Testis (tissue), 5 donors: ENCODE measurements at places on chromosomes 2 and 18. TPM values are rescaled to one million over a fixed set of nuclear protein-coding genes. Genes with fewer than 3 reads are reported as not detected.
A peak's percentile ranks its signal among the peaks of the same experiment; 100 is the strongest.

NIF3L1 gene
- 45.9 TPM for total RNA-seq

PSMA8 gene
- total RNA-seq = 20.1 TPM

TPO gene
- total RNA-seq = 5.6 TPM

- H3K4me3 ChIP-seq = no peak overlapping the region
- H3K27ac ChIP-seq = peak overlapping the region; percentile 81
- peaks cover 41% of the 10 kb centered on the region for H3K4me1 ChIP-seq
- no peaks in the 10 kb centered on the region for H3K27me3 ChIP-seq
- H3K36me3 ChIP-seq = no peaks in the 10 kb centered on the region
These were observed 168.2 kb downstream of the ZEB2 start for GRCh38 chr2:144351687-144352086.

- no peak overlapping the region for H3K27ac ChIP-seq
- no peaks in the 10 kb centered on the region for H3K4me1 ChIP-seq
- DNase-seq = no peak
These were observed 33.0 kb upstream of the IER3IP1 start for GRCh38 chr18:47209171-47209570.

- DNase-seq = no peak
- H3K27ac ChIP-seq = no peak overlapping the region
- no peaks in the 10 kb centered on the region for H3K27me3 ChIP-seq
- H3K36me3 ChIP-seq = no peaks in the 10 kb centered on the region
- peaks cover 31% of the 10 kb centered on the region for H3K4me1 ChIP-seq
- no peak overlapping the region for H3K4me3 ChIP-seq
These were observed 52.9 kb downstream of the ADI1 start for GRCh38 chr2:3466482-3466863.

- H3K4me1 ChIP-seq = no peaks in the 10 kb centered on the region
- H3K27me3 ChIP-seq = no peaks in the 10 kb centered on the region
- no peaks in the 10 kb centered on the region for H3K36me3 ChIP-seq
- no peak for DNase-seq
- no peak overlapping the region for H3K4me3 ChIP-seq
These were observed 157.9 kb upstream of the TTC39C start for GRCh38 chr18:23856466-23857163.
